Activated CD4-positive, alpha-beta T cell treated with anti-CD3 and anti-CD28 coated beads, Interleukin-2, Interleukin-4, amounts not matched to agents 100 ng/mL and 50 ng/mL, durations not matched to agents 16 hours and 8 hours (primary cell): ENCODE measurements at places on chromosomes 12 and 14.
A peak's percentile ranks its signal among the peaks of the same experiment; 100 is the strongest.

- no peak for DNase-seq
These were observed 167.2 kb upstream of the FRMD6 start for GRCh38 chr14:51484485-51484884.

GRCh38 chr14:68823434-68824206, 30.8 kb upstream of the ZFP36L1 start:
- no peak for DNase-seq

DNA sequence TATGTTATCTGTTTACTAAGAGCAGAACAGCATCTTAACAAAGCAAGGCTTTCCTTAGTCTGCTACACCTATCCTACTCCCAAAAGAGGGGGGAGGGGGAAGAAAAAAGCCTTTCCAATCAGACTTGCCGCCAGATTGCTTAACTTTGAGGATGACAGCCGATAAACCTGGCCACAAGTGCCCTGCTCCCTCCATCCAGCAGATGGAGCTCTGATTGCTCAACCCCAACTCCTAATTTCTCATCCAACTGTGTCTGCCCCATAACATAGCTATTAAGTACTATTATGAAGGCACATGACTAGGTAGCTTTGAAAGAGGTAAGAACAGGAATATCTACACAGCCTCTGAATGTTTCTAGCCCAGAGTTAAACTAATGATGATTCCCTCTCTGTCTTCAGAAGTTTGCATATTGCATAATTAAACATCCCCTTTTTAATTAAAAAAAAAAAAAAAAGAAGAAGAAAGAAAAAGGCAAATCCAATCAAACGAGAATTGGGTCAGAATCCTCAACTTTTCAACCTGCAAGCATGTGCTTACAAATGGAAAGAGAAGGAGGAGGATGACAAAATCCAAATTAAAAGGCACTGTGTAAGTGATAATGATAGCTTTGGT, 247.4 kb downstream of the GALC start:
- DNase-seq, result peak; percentile 30

GRCh38 chr14:104604458-104605449, at the start of gene TMEM179:
TSS of gene TMEM179 (minus strand) at chr14:104604772. CDS start at chr14:104604741, 31 bp downstream.
- DNase-seq, result no peak

GRCh38 chr14:73613046-73613383, 698 bp downstream of the ACOT6 start:
- no peak for DNase-seq
